Caki2 (cell line): ENCODE measurements at places on chromosomes 2 and 18. TPM values are rescaled to one million over a fixed set of nuclear protein-coding genes. Genes with fewer than 3 reads are reported as not detected.
A peak's percentile ranks its signal among the peaks of the same experiment; 100 is the strongest.

LBX2 gene
- 28.5 and 41.0 TPM in 2 replicates for total RNA-seq

DOK6 gene
- 0.09 and 0.30 TPM in 2 replicates for total RNA-seq

DIS3L2 gene
- 20.2 and 20.3 TPM in 2 replicates for total RNA-seq

PROKR1 gene
- total RNA-seq, result not detected in 2 replicates

INPP1 gene
- 8.3 and 19.5 TPM in 2 replicates for total RNA-seq

ASPRV1 gene
- 0.12 and 0.81 TPM in 2 replicates for total RNA-seq

LIMS3 gene
- total RNA-seq, result 0.23 and 0.91 TPM in 2 replicates

DNA sequence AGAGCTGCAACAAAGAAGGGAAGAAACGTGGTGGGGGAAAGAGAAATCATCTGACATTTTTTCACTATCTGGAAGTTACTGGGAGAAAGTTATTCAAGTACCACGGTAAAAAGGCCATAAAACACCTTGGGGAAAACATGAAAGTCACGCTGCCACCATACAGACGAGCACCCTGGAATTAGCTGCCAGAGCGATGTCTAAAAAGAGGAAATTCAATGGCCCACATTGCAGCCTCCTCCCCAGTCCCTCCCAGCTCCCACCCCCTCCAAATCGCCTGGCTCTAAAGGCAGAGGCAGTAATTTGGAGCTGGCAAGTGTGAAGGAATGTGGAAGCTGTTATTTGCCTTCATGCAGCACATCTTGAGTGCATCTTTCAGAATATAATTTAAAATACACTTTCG, 192.0 kb downstream of the ALK start:
- no peak for DNase-seq

- no peak for DNase-seq
Observed at GRCh38 chr18:30177056-30177455, 865.5 kb downstream of the DSC3 start.

GRCh38 chr2:226671141-226671676, 128.4 kb downstream of the IRS1 start:
- DNase-seq, result no peak

DNA sequence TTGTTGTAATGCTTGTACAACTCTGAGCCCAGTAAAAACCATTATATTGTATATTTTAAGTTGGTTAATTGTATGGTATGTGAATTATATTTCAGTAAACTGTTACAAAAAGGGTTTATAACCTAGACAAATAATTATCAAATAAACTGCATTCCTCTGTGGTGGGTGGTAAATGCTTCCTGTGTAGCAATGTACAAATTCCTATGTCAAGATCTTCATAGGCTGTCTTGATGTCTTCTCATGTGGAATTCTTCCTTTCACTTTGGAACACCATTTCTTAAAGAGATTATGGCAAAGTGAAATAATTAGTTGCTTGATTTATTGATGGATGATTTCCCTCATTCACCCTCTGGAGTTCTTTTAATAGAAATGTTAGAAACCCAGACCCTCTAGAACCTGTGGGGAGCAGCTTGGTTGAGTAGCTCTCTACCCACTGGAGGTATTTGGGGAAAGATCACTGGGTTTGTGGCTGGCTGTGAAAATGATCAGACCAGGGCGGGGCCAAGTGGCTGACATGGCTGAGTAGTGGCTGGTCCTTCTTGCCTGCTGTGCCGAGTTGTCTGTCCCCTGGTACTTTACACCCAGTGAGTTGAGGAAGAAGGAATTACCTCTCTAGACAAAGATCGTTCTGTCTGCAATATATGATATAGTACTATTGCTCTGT, 22.4 kb upstream of the MGAT5 start:
- no peak for DNase-seq

- no peak for DNase-seq
Observed at GRCh38 chr2:109232909-109233308, 103.9 kb downstream of the SH3RF3 start.

GRCh38 chr18:32425466-32425865, 45.2 kb downstream of the GAREM1 start:
- no peak for DNase-seq

DNA sequence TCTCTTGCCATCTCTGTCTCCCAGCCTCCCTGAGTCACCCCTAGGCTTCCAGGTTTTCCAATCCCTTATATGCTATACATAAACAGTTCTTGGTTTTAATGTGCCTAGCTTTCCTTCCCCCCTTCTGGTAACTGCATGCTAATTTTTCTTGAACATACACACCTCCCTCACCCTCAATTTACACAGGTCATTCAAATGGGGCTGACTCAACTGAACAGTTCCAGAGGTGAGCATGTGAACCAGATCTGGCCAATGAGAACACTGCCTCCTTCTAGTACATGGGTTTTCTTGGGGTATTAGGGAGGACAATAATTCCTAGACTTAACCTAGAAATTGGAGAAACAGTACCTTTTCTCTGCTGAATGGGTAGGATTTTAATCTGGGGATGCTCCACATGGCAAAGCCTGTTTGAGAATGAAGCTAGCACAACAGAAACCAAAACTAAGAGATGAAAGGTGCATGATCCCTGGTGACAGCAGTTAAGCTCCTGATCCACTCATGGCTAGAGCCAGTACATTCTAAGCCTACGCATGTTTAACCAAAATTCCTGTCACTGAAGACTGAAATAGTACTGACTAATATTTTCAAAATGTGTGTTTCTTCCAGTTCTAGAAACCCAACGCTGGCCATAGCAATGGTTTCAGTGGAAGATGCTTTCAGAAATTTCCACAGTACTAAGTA, 11.8 kb downstream of the SLC25A12 start:
- no peak for DNase-seq

DNA sequence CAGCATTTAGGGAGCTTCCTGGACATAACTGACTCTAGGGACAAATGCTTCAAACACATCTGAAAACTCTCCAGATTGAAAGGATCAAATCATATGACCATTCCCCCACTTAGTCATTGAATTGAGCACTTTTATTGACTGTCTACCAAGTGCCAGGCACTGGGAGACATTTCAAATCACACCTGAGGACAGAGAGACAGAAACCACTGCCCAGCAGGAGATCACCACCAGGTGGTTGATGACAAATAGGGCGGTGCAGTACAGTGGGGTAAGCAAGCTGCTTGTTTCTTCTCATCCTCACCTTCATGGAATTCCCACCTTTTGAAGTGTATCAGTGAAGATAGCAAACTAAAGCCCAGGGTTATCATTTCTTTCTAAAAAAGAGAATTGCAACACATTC, 19.0 kb upstream of the CXCR4 start:
- no peak for DNase-seq

DNA sequence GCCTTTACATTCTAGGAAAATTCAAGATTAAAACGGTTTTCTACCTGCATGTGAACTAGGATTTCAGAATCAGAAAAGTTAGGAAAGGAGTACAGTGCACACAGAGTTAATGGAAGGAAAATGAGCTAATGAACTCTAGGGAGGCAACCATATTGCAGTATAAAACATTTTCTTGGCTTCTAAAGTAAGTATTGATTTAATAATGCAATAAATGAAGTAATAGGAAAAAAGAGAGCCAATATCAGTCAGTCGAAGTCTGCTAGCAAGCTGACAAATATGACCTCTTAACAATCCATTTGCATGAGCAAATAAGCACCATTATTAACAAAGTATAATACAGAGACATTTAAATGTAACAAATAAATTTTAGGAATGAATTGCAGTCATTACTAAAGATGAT, 80.2 kb upstream of the COL3A1 start:
- DNase-seq, result no peak

GRCh38 chr2:43526994-43527393, 68.8 kb downstream of the THADA start:
- DNase-seq, result no peak

GRCh38 chr2:101150306-101151145, 656 bp downstream of the TBC1D8 start:
- DNase-seq, result peak; percentile 25

DNA sequence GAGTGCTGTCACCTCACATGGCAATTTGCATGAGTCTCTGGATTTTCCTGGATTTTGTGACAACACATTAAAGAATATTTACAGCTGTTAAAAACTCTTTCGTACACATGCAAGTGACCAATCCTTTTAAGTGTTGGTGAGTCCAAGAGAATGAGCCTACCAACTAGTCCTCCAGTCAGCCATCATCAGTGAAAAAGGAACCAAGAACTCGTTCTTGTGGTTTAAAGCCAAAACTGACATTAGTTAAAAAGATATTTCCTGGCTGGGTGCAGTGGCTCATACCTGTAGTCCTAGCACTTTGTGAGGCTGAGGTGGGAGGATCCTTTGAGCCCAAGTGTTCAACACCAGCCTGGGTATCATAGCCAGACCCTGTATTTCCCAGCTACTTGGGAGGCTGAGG, 215.4 kb upstream of the ITGA4 start:
- DNase-seq, result no peak

GRCh38 chr2:73110168-73111072, 2.3 kb downstream of the RAB11FIP5 start:
- no peak for DNase-seq

- DNase-seq, result no peak
Observed at GRCh38 chr2:158923180-158923594, 45.3 kb upstream of the TANC1 start.

DNA sequence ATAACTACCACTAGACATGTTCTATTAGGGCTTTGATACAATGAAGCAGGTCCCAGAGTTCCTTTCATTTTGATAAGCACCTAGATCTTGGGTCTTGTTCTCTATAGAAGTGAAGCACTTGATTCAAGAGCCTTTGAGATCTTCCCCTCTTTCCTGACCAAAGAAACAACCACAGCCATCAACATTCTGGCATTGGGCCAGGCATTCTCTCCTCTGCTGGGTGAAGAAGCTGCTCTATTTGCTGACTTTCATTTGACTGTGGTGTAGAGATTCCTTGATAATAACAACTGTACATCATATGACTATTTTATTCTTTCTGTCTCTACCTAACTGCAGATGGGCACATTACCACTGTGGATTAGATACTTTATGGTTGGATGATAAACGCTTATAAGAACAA, 96.6 kb upstream of the LYPD1 start:
- DNase-seq, result no peak

DNA sequence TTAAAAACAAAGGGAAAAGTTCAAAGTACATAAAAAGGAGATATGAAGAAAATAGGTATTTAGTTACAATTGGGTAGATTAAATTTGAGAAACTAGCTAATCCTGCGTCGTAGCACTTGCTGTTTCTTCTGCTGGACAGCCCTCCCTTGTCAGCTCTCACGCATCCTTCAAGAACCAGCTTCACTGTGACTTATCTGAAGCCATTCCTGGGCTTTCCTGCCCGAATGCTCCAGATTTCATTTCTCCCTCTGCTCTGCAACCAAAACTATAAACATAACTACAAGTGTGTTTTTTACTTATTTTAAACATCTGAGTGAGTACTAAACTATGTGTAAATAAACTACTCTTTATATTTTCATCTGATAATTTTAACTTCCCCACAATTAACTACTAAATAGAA, 149.2 kb downstream of the MTCL1 start:
- no peak for DNase-seq

DNA sequence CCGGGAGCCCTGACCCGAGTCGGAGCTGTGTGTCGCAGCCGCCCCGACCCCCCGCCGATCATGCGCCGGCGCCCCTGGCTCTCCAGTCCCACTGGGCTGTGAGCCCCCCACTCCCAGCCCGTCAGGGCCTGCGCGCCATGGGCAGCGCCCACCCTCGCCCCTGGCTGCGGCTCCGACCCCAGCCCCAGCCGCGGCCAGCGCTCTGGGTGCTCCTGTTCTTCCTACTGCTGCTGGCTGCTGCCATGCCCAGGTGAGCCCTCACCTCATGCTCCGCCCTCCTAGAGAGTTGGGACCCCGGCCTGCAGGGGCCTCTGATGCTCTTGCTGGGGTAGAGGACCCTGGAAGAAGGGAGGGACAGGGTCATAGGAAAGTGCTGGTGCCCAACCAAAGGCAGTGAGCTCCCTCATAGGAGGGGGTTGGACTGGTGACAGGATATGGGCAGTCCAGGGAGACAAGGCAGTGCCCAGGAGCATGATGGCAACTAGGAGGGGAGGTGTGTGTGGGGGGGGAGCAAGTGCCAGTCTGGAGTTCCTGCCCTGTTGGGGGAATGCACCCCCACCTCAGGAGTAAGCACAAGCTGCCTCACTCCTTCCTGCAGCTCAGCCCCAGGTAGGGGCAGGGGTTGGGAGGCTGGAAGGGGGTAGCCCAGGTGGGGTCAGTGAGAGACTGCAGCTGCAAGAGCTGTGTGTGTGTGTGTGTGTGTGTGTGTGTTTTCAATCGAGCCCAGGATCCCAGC, 375 bp downstream of the WNT10A start:
- DNase-seq, result no peak
